Stimulated activated naive CD4-positive, alpha-beta T cell (primary cell): ENCODE measurements at places on chromosomes 3 and 15.

GRCh38 chr15:45637141-45637540 lies 2.3 kb downstream of the SQOR start:
- no peak for DNase-seq

- DNase-seq, result no peak
Measured at GRCh38 chr3:187828579-187829452, 83.5 kb upstream of the BCL6 start.

DNA sequence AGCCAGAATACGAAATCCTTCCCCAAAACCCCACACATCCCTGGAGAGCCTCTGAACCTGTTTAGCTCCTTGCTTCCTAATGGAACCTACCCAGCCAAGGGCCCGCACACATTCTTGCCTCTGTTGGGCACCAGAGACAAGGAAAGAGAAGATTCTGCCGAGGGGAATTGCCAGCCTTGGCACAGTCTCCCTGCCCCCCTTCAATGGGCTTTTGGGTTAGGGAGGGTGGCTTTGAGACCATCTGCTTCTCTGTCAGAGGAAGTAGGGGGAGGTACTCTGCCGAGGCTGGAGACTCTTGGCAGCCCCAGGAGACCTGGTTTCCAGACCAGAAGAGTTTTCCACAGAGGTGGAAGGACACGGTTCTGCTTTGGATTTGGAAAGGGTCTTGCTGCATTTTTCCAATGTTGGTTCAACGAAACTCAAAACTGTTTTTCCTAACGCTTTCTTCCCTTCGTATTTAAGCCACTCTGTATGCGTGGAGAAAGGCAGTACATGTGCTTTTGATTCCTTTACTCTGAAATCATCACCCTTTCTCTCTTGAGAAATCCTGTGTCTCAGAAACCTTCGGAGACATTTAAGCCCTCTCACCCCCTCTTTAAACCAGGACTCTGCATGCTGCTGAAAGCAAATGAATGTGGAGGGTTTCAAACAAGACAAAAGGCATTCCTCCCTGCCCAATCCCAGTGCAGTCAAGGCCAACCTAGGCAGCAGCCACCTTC lies 78.8 kb upstream of the PRR23C start:
- DNase-seq, result no peak

DNA sequence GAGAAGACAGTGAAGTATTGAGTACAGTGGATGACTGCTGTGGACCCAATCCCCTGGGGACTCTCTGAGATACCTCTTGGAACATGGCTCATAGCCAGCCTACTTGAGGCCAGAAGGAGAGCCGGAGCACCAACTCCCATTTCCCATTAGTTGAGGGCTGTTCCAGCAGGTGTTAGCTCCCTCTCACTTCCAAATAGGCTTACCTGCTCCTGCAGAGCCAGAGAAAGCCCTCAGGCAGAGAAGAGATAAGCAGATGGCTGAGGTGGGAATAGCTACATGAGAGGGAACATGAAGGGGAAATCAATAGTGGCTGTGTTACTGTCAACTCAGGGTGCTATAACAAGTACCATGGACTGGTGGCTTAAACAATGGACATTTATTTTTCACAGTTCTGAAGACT lies 4.6 kb upstream of the CCK start:
- DNase-seq, result no peak

DNA sequence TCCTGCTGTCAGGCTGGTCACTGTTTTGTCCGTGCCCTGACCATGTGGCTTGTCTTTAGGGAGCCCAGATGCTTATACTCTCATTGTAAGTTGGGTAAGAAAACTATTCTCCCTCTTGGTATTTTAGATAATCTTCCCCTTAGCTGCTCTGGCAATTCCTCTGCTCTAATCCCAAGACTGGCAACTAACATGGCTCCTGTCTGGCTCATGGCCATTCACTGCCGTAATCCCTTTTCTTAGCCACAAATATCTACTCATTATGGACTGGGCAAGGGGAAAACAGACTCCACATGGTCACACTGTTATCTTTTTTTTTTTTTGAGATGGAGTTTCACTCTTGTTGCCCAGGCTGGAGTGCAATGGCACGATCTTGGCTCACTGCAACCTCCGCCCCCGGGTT lies 38.8 kb downstream of the TYRO3 start:
- no peak for DNase-seq

DNA sequence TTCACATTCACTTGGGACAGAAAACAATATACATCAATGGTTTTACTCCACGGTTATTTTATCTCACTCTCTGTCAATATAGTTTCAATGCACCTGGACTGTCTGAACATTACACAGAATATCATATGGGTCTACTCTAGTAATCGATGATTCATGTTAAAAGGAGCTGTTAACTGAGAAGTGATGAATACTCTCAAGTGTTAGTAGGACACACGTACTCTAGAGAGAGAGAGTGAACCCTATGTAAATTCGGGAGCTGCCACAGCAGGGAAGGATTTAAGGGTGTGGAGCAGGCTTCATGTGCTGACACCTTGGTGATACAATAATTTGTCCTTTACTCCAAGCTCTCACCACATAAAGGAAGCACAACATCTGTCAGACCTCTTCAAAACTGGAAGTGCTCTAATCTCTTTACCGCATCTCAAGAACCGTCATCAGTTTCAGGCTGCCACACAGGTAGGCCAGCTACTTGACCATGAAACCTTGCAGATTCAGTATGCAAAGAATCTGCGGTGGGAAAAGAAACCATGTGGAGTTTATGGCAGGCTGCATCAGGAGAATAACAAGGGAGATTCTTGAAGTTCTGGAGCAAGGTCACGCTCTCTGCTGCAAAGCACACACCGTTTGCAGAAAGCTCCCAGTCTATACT lies 199.2 kb upstream of the TMC3 start:
- DNase-seq, result no peak

GRCh38 chr3:124059580-124059979 lies 67.7 kb upstream of the ROPN1 start:
- DNase-seq, result no peak

GRCh38 chr3:157445857-157446256 lies 9.2 kb downstream of the PTX3 start:
- no peak for DNase-seq

DNA sequence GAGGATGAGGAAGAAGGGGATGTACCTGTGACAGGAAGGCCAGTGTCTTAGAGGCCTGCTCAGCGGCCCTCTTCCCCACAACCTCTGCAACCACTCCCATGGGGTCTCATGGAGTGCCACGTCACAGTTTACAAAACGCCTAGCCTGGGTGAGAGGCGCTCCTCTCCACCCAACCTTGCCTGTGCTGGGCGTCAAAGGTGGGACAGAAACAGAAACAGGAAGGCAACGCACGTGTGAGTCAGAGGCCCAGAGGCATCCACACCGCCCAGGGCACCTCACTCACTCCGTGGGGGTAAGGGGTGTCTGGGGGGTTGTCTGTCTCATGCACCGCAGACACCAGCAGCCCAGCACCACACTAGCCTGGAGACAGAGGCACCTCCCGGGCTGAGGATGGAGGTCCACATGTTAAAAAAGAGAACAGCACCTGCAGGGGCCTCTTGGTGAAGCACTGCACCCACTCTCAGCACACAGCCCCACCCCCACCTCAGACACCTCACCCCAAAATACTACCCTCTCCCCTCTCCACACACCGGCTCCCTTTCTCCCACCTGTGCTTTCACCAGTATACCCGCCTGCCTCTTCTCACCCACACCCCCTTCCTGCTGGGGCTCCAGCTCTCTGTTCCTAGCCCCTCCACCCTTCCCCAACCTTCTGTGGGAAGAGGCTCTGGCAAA lies 4.7 kb upstream of the CALML4 start:
- no peak for DNase-seq

- no peak for DNase-seq
Measured at GRCh38 chr3:33840179-33840578, 41.7 kb downstream of the PDCD6IP start.

DNA sequence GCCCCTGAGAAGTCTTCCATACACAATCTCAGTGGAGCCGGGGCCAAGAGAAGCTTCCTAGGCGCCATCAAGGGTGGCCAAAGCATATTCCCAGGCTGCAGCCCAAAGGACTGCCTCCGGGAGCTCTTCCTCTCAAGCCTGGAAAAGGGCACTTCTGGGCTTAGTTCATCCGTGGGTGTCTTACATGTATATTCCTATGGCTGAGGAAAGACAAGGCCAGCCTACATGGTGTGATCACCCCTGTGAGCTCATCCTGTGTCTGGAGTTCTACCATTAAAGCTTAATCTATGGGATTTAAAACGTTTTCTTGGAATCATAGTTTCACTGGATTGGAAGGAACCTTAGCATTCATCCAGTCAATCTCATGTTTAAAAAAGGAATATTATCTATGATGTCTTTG lies 21.9 kb upstream of the TIMP4 start:
- DNase-seq, result no peak

GRCh38 chr3:141489203-141489602 lies 2.4 kb downstream of the RASA2 start:
- DNase-seq, result no peak

GRCh38 chr3:186105543-186105942 lies 3.3 kb downstream of the ETV5 start:
- no peak for DNase-seq

DNA sequence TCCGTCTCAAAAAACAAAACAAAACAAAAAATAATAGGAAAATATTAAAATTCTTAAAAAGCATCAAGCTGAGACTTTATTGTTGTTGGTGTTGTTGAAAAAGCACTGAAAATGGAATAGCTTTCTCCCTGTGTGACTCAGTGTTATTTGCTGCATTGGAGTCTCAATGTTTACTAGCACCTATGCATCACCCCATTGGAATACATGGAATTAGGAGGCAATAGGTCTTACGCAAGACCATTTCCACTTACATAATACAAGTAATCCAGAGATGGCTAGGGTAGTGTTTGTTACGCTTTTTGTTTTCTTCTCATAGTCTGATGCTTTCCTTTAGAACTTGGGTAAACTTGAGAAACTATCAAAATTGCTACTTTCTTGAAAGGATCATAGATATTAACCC lies 15.2 kb downstream of the GXYLT2 start:
- DNase-seq, result no peak

DNA sequence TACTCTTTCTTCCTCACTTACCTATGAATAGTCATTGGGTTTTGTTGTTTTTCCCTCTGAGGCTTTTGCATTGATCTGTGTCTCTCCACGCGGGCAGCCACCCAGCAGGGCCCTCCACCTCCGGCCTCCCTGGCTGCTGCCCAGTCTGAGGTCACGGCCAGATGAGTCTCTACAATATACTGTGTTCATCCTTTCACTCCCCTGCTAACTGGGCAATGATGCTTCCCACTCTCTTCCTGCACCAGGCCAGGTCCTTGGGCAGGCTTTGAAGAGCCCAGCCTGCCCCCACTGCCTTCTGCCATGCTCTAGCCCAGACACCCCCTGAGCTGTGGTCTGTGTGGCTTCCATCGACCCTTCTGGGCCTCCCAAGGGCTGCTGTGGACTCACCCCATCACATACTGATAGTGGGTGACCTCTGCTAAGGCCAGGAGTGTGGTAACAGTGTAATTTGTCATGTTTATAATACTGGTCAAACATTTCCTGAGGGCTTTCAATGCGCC lies 18.0 kb downstream of the PDIA5 start:
- DNase-seq, result no peak

- DNase-seq, result no peak
Measured at GRCh38 chr3:55630280-55630920, 143.3 kb upstream of the WNT5A start.

DNA sequence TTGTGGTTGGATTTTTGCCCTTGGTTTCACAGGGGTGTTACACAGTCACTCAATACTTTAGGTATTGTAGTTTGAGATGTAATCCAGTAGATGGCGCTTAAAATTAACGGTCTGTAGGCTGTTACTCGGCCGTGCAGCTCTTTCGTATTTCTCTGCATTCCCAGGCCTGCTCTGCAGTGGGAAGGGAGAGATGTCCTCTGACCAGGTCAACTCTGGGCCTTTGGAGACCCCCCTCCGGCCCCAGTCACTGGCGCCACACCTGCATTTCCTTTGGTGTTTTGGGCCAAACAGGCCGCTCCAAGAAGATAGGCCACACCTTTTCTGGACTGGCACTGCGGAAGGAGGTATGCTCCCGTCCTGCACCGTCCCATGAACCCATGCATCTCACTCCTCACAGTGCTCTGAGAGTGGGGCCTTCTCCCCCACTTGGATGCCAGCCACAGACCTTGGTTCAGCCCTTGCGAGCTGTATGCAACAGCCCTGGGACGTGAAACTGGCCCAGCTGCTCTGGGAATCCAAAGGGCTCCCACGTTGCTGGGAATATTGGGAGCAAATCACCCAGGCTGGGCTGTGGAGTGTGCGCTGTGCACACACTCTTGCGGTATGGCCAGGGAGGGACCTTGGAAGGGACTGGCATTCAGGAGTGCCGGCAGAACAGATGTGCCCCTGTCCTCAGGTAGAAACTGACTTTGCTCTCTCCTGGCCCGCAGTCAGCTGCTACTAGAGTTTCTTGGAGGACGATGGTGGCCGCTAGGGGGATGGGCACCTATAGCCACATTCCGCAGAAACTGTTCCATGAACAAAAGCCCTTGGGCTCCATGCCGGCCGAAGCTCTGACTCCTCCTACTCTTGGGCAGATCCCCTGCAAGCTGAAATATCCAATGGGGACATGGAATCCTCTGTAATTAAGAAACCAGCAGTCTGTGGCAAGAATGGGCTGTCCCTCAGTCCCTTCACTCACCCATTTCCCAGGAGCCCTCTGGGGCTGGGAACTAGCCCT lies 410.5 kb upstream of the CADM2 start:
- DNase-seq, result no peak

DNA sequence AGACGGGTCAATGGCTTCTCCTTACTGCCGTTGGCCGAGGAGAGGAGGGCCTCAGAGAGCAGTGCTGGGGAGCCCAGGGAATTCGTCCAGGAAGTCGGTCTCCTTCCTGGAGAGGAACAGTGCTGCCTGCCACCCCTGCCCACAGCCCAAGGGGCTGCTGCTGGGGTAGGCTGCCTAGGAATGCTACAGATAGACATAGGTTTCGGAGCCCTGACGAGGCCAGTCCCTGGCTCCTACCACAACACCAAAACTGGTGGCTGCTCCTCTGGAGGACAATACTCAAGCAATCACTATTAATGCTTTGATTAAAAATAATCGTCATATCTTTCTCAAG lies 30.5 kb downstream of the ANP32A start:
- no peak for DNase-seq

- DNase-seq, result no peak
Measured at GRCh38 chr15:98433856-98434255, 214.5 kb upstream of the IGF1R start.

- no peak for DNase-seq
Measured at GRCh38 chr15:81184188-81184587, 12.5 kb upstream of the IL16 start.

GRCh38 chr3:39801216-39801615 lies 8.2 kb upstream of the MYRIP start:
- no peak for DNase-seq

- no peak for DNase-seq
Measured at GRCh38 chr15:26073430-26074333, 210.6 kb upstream of the ATP10A start.

GRCh38 chr3:54960082-54960481 lies 32.2 kb upstream of the LRTM1 start:
- no peak for DNase-seq

DNA sequence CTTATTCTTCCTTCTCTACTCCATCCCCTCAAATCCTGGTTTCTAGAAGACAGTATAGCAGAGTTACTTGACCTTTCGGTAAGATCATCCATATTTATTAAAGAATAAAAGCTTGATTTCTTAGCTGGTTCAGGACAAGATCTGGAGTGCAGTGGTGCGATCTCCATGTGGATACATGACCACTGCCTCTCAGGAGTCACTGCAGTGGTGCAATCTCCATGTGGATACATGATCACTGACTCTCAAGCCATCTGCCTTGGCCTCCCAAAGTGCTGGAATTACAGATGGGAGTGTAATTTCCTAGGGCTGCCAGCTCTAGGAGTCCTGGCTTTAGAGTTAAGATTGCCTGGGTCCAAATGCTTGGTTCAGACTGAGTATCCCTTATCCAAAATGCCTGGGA lies 16.5 kb downstream of the LARP6 start:
- no peak for DNase-seq
